DMS153 (cell line): ENCODE measurements at places on chromosomes 1 and 21.
A peak's percentile ranks its signal among the peaks of the same experiment; 100 is the strongest.

GRCh38 chr1:94865360-94865759 is 45.2 kb downstream of the SLC44A3 start:
- DNase-seq = no peak

DNA sequence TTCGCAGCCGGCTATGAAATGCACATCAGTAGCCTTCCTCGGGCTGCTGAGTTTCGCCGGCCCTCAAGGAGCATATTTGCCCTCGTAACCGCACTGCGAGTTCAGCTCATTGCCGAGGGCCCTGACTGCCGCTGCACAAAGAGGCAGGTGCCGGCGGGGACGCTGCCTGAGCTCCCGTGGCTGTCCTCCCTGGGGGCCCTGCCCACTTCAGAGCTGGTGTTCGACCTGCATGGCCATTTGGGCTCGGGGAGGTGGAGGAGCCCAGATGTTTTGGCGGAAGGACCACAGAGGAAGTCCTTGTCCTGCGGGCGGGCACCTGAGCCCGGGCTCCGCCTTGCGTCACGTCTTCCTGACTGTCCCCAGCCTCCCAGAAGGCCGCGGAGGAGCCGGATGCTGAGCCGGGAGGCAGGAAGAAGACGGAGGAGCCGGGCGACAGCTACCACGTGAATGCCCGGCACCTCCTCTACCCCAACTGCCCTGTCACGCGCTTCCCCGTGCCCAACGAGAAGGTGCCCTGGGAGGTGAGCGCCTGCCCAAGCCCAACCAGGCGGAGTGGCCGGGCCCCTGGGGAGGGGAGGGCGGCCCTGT is 29.9 kb upstream of the LRRC3 start:
- DNase-seq = peak; percentile 79

- no peak for DNase-seq
Measured at GRCh38 chr1:180672505-180672904, 40.7 kb downstream of the XPR1 start.

GRCh38 chr1:119323216-119323982 is 45.2 kb upstream of the HAO2 start:
- DNase-seq = no peak

GRCh38 chr1:70887936-70888335 is 159.7 kb downstream of the PTGER3 start:
- no peak for DNase-seq

- DNase-seq = no peak
Measured at GRCh38 chr1:175168782-175169181, 23.8 kb downstream of the KIAA0040 start.

DNA sequence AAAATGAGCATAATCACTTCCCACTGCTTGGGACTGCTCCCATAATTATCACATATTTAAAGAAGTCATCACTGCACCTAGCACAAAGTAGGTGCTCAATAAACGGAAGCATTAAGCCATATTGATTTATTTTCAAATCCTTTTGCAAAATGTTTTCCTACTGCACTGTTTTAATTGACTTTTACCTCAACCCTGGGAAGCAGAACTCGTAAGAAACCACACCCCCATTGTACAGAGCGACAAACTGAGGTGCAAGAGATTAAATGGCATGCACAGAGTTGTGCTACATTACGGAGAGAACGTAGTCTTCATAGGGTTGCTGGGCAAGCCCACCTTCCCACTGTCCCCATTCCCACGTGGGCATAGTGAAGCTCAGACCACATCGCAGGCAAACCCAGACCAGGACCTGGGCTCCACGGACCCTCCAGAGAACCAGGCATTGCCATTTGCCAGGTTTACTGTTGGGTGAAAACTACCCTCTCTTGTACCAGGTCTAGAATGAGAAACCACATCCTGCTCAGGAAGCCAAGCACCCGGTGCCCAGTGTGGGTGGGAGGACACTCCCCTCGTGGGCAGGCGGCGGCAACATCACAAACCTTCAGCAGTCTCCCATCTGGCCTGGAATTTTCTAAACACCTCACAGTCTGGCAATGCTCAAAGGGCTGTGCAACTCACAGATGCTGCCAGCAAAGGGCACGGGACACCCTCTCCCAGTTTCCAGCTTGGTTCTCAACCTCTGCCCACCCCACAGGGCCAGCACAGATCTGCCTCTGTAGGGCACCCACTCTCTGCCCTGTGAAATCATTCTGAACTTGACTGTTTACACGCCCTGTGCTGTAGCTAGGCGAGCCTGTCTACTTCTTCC is 8.2 kb downstream of the IFFO2 start:
- DNase-seq = no peak

- no peak for DNase-seq
Measured at GRCh38 chr21:14572204-14572780, 26.2 kb upstream of the SAMSN1 start.

DNA sequence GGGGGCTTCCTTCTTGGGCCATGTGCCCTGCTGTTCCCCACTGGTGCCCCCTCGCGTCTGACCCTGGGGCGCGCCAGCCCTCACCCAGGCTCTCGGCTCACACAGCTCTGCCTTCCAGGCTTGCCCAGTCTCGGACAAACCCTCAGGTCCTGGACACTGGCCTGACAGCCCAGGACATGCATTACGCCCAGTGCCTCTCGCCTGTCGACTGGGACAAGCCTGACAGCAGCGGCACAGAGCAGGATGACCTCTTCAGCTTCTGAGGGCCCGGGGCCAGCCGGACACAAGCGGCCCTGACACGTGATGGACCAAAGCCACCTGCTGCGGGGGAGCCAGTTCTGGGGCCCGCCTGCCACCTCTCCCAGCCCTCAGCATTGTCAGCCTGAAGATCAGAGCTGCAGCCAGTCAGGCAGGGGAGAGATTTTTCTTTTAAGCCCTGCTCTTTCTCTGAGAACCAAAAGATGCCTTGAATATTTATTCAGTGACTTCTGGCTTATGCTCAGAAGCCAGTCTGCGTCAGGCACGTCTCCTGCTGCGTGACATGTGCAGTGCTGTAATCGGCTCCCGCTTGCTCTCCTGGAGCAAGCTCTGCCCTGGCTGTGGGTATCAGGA is 23.4 kb downstream of the LDLRAP1 start:
- DNase-seq = peak; percentile 54

GRCh38 chr1:25096307-25097150 is 135.8 kb downstream of the SYF2 start:
- DNase-seq = no peak

GRCh38 chr1:117180147-117180967 is 30.4 kb downstream of the VTCN1 start:
- no peak for DNase-seq

GRCh38 chr1:62184336-62184735 is 10.3 kb upstream of the L1TD1 start:
- no peak for DNase-seq

DNA sequence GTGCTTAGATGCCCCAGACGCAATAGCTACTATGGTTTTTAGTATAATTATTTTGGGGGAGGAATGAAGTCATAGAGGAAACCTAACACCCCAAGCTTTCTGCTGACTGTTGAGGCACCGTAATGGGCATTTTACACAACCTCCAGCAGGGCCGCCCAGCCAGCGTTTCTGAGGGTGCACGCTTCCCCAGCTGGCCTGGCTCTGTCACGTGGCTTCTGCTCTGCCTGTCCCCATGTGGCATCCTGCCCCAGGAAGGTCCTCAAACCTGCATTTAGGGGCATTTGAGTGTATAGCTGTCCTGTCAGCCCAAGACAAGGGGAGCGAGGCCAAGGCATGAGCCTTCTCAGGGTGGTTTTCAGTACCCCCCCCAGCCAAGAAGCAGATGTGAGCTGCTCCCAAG is 10.4 kb upstream of the NEK2 start:
- DNase-seq = no peak

- DNase-seq = peak; percentile 51
Measured at GRCh38 chr1:27395441-27396195, 3.2 kb downstream of the GPR3 start.

- peak; percentile 23 for DNase-seq
Measured at GRCh38 chr1:86933562-86934377, 19.3 kb downstream of the HS2ST1 start.

DNA sequence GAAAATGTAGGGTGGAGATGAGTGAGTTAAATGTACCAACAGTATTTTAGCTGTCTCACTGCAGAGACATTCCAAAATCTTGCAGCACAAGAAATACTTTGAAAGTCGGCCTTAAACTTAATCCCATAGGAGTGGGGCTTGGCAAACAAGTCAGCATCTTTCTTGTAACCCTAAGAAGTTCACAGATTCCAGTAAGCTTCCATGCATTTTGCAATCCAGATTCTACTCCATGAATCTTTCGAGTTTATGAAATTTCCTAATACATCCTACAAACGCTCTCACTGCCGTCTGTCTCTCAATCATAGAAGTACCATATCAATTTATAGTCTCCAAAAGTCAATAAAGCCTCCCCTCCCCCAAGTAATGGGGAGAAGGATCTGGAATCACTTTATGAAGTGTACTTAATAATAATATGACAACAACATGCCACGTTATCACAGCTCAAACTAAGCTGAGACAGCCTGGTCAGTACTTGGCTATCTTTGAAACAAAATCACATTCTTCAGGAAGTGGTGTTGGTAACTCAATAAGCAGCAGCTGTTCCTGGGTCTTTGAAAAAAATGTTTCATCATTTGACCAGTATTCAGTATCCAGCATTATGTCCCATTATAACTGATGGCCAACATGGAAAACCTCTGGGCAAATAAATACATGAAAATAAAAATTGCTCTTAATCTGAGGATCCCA is 317.4 kb upstream of the RUNX1 start:
- no peak for DNase-seq

- peak; percentile 74 for DNase-seq
Measured at GRCh38 chr1:163472651-163473248, 151.0 kb downstream of the NUF2 start.

- no peak for DNase-seq
Measured at GRCh38 chr1:20373764-20374163, 83.1 kb downstream of the VWA5B1 start.

GRCh38 chr1:115929881-115930280 is 46.4 kb upstream of the SLC22A15 start:
- no peak for DNase-seq

DNA sequence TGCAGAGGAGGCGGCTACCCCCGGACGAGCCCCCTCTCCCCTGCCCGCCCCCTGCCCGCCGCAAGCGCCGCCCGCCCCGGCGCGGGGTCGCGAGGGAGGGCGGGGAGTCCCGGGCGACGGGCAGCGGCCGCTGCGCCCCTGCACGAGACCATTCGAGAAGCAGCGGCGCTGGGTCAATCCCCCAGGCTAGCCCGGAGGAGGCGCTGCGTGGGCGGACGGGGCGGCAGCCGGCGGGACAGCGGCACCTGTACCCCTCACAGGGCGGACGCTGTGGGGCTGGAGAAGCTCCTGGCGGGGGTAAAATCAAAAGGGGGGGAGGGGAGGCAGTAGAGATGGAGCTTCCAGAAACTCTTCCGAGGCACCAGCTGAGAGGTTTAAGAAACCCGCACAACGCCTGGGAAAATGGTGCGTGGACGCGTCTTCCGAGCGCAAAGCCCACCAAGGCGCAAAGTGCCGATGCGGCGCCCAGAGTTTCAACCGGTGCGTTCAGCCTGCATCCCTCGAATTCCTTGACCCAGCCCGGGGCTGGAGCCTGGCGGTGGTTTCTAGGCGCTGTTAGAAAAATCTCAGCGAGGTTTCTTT is at the start of gene PLPPR5:
Gene PLPPR5 (minus strand): TSS at position 1 of the 582 bp plus-strand sequence. CDS start 190 bp downstream, outside the sequence.
- no peak for DNase-seq

DNA sequence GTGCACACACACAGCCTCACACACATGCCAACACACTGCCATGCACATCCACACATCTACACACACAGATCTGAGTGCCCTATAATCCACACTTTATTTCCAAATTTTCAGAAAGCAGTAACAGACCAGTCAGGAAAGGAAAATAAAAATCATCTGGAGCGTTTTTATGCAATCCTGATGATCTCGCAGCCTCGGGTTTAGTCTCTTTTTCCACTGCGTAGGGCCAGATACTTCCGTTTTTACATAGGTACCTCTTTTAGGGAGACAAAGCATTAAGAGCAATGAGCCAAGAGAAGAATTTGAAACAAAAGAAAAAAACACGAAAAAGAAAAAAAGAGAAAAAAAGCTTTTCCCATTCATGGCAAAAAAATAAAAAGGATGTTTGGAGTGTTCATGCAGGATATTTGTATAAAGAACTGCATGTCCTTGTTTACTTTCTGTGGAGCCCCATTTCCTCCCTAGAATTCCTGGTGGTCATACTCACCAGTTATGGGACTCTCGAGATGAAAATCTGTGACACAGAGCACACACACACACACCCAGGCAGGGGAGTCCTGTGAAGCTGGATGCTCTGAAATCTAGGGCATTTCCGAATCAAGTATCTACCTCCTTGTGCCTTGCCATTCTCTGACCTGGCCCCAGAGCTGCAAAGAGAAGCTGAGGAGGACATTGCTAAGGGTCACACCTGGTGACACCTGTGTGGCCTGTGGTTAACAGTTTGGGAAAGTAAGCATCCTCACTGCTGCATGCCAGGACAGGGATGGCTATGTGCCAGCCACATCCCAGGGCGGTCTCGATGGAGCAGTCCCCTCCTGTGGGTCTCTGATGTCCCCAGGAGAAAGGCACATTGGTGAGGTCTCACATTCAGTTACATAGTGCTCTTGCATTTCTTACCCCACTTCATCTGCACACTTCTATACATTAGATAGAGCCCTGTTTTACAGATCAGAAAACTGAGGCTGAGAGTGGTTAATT is 83.6 kb downstream of the RUNX1 start:
- no peak for DNase-seq

- DNase-seq = no peak
Measured at GRCh38 chr1:91844862-91845528, 41.0 kb downstream of the TGFBR3 start.

DNA sequence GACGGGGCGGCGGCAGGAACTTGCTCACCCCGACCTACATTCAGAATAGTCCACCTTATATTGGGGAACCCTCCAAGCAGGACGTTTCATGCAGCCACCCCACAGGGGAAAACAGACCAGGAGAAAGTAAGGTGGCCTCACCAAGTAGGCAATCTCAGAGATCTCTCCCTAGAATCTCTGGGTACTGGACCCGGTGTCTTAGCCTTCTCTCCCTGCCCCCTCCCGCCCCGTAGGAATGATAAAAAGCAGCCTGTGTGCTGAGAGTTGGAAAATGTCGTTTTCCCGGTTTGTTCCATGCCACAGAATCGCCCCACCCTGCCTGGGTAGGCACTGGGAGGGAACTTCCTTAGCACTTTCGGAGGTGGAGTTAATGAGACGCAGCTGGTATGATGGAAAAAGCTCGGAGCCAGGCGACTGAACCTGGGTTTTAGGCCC is 789 bp upstream of the PTPN14 start:
- no peak for DNase-seq

- DNase-seq = no peak
Measured at GRCh38 chr1:185934476-185935189, 200.4 kb downstream of the HMCN1 start.
